Globus pallidus (tissue), 1 donor: ENCODE measurements at places on chromosomes 2 and 18.
A peak's percentile ranks its signal among the peaks of the same experiment; 100 is the strongest.

GRCh38 chr2:44778671-44779476 lies 162.6 kb upstream of the SIX3 start:
- no peak for DNase-seq

DNA sequence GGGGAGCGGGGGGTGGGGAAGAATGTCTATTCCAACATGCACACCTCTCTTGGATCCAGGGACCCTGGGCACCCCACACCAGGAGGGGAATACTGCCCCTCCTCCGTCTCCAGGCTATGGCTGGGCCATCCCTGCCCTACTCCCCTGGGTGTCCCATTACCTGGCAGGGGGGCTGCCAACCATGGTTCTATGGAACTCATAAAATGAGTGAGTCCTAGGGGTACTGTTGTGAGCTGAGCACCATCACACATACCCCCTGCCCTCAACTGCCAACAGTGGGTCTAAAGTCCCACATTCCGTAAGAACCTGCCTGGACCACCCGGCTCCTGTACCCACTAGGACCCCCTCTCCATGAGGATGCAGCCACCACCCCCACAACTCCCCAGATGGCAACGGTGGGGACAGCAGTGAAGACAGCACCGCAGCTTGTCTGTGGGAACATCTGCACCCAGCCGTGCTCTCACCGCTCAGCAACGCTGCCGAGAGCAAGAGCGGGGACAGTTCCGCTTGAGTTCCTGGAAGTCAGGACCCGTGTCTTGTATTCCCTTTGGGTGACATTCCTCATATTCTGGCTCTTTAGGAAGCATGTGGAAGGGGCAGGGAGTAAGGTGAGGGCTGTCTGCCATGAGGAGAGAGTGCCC lies 41.5 kb downstream of the BIN1 start:
- DNase-seq, result no peak

DNA sequence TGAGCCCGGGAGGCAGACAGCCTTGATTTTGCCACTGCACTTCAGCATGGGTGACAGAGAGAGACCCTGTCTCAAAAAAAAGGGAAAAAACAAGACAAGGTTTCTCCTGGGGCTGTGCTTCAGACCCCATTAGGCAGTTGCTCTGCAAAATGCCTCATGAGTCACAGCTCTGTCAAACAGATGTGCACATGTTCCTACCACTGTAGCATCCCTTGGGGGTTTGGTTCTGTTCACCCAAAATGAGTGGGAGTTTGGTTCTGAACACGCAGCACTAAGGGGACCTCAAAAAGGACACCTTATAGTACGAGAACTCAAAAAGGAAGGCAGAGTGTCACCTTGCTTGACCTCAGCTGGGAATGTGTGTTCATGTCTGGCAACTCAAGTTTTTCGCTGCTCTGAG lies 134.9 kb downstream of the RPIA start:
- no peak for DNase-seq

GRCh38 chr18:50805732-50806131 lies 14.1 kb downstream of the MRO start:
- no peak for DNase-seq

DNA sequence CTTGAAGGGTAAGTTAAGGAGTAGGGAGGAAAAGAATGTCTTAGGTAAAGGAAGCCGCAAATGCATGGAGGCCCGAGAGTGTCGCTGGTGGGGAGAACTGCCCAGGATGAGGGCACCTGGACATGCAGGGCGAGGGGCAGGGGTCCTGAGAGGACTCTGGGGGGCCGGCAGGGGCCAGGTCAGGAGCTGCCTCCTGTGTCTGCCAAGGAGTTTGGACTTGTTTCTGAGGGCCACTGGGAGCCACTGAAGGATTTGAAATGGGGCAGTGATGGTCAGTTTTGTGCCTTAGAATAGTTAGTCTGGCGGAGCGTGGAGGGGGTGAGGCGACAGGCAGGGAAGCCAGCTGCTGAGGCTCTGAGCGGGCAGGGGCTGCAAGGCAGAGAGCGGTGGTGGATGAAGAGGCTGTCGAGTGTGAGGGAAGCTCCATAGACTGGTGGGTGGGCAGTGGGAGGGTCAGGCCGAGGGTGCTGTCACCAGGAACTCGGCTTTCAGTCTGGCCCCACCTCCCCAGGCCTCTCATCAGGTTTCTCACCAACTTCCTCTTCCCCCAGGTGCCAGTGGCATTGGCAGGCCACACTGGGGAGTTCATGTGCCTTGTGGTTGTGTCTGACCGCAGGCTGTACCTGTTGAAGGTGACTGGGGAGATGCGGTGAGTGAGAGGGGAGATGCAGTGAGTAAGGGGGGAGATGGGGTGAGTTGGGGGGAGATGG lies 14.7 kb upstream of the SLC4A3 start:
- DNase-seq, result no peak

DNA sequence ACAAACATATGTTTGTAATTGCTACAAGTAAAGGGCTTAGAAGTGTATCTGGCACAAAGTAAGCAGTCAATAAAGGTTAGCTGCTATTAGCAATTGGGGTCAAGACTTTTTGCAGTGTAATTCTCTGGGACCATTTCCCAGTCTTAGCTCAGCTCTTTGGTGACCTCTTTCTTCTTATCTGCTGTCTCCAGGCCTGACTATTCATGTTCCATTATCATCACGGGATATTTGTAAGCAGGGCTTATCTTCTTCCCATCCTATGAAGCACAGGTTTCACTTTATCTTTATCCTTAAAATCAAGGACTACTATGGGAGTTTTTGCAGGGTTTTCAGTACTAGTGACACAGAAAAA lies 131.7 kb downstream of the DOCK10 start:
- no peak for DNase-seq

GRCh38 chr2:160694631-160695030 lies 201.0 kb upstream of the RBMS1 start:
- no peak for DNase-seq

DNA sequence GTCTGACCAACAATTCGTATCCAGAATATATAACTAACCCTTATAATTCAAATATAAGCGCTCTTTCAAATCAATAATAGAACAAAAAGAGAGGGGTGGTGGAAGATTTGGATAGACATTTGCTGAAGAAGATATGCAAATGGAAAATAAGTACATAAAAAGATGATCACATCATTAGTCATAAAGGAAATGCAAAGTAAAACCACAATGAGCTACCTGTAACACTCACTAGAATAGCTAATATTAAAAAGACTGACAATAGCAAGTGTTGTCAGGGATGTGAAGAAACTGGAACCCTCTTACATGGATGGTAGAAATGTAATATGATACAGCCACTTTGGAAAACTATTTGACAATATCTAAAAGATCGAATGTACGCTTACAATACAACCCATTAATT lies 84.9 kb upstream of the MRPS9 start:
- DNase-seq, result no peak

DNA sequence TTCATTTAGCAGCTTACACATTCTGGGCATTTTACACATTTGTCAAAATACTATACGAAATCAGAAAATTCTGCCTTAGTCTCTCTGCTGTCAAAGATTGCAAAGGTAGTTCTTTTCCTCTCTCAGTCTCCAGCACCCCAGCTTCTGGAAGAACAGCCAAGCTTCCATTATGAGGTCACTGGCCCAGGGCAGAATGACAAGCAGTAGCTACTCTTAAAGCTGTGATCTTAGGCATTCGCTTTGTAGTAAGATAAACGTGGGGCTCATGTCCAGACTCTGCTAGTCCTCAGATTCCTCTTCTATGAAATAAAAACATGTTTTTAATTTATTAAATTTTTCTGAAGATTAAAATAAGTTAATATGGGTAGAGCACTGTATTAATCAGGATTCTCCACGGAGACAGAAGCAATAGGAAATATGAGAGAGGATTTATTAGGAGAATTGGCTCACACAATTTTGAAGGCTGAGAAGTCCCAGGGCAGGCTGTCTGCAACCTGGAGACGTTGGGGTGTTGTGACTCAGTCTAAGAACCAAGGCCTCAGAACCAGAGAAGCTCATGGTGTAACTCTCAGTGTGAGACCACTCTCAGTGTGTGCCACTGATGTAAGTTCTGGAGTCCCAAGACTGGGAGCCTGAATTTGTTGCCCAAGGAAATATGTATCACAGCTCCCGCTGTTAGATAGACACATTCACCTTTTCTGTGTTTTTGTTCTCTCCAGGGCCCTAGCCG lies 201.2 kb downstream of the CMPK2 start:
- no peak for DNase-seq

- no peak for DNase-seq
These were observed 195.5 kb downstream of the ANAPC1 start for GRCh38 chr2:111688482-111688881.

- DNase-seq, result no peak
These were observed 69.5 kb downstream of the KIF5C start for GRCh38 chr2:148944536-148944935.

DNA sequence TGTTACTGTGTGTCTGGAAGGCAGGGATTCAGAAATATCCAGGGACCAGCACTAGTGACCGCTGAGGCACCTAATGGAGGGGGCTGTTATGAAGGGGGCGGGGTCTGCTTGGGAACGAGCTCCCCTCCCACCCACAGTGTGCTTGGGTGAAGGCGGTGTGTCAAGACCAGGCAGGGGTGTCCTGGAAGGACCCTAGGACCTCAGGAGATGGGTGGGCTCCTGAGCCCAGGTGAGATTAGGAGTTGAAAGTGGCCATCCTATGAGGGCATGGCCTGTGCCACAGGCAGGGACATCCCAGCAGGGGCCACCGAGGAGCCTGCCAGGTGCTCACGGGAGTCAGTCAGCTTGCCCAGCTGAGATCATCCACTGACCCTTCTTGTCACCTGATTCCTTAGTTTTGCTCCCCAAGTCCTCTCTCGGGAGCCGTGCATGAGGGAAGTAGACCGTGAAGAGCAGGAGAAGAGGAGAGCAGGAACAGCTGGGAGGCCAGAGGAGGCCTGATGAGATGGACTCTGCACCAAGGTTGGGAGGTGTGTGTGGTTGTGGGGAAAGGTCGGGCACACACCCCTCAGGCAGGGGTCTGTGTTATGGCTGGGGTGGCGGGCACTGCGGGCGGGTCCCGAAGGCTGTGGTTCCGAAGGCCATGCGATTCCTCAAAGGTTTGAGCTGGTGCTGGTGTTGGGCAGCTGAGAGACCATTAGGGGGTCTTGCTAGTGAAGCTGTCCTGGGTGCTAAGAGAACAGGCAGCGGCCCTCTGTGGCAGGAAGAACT lies 180.9 kb upstream of the HS6ST1 start:
- DNase-seq, result no peak

DNA sequence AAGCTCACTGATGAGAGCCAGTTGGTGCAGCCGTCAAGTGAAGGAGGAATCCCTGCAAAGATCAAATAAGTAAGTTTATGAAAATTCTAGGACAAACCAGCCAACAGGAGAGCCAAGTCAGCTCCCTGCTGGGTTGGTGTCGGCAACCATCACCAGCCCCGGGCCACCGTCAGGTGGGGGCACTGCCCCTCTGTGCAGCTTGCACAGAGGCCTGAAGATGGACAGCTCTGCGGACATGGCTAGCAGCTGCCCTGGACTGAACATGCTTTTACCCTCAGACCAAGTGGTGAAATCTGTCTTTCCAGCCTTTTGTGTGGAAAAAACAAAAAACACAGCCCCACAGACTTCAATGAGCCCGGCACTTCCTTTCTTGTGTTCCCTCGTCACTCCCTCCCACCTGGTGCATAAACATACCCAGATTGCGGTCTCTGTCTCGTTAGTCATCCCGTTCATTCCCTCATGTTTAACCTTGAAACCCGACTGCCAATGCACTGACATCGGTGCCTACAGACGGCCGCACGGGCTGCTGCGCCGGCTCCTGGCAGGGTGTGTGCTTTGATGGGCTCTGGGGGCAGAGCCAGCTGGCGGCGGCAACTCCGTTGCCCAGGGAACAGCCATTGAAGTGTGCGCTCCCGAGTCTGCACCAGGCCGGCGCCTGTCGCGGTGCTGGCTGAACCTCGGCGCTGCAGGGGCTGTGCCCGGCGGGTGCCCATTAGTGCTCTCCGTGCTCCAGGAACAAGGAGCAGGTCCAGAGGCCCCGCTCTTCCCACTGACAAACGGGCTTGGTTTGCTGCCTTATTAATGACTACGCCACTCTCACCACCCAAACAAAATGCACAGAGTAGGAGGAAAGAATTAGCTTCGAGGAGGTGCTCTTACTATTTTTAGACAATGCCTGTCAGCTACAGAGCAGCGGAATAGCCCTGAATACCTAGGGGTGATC lies 95.3 kb downstream of the EIPR1 start:
- DNase-seq, result peak; percentile 68

DNA sequence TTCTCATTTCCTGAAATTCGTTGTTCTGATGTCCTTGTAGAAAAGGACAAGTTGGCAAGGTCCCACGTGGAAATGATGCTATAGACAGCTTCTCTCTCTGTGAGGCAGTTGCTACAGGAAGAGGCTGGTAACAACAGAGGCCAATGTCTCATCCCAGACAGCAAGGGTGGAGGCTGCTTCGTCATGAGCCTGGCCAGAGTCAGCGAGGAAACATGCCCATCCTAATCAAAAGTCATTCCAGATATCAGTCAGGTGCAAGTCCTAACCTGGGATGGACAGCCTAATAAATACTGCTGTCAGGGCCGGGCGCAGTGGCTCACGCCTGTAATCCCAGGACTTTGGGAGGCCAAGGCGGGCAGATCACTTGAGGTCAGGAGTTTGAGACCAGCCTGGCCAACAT lies 6.4 kb upstream of the SMAD7 start:
- no peak for DNase-seq

- DNase-seq, result peak; percentile 23
These were observed 24.5 kb downstream of the CYP27A1 start for GRCh38 chr2:218806346-218806978.

DNA sequence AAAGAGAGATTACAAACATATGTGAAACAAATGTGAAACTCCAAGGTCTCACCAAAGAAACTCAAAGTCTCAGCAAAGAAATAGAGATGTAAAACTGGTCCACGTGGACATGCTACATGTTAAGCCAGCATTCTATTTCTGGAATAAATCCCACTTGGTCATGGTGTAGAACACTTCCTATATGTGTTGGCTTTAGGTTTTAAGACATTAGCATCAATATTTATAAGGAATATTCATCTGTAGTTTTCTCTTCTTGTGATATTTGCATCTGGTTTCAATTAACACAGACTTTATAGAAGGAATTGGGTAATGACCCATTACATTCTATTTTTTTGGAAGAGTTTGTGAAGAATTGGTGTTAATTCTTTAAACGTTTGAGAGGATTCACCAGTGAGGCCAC lies 133.1 kb downstream of the COPS8 start:
- DNase-seq, result no peak

DNA sequence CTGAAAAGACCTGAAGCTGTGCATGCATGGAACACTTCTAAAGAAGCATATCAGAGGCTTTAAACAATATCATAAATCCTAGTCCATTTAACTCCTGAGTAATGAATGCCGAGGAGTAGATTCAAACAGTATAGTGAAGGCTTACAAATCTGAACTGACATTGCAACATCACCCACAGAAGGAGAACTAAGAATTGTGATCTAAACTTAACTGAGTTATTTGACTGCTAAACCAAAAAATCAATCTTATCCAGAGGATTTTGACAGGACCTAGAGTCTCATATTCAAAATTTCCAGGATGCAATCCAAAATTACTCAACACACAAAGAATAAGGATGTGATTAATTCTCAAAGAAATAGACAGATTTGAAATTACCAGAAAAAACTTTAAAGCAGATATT lies 181.0 kb downstream of the SLC39A10 start:
- no peak for DNase-seq

GRCh38 chr2:177187631-177188312 lies 24.8 kb upstream of the HNRNPA3 start:
- DNase-seq, result no peak

GRCh38 chr18:24725644-24726415 lies 265.4 kb downstream of the HRH4 start:
- no peak for DNase-seq
